ENCODE measurements at places on chromosomes 5 and 9.

DNA sequence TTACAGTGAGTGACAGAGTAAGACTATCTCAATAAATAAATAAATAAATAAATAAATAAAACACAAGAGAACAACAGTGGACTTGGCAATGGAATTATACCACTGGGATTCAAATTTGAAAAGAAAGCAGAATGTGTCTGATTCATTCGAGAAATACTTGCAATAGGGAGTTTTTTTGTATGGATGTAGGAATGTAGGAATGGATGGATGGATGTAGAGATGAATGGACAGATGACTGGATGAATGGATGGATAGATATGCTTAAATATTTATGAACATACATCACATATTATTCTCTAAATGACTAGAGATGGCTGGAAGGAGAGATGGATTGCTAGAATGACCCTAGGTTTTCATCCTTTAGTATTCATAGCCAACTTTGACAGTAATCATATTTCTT lies 22.0 kb upstream of the CEMIP2 start:
- no peak for DNase-seq

- DNase-seq, result no peak
Observed at GRCh38 chr5:157219491-157220271, 39.0 kb downstream of the ITK start.

- DNase-seq, result no peak
Observed at GRCh38 chr9:7205806-7206205, 448.0 kb downstream of the KDM4C start.

GRCh38 chr9:69985971-69986370 lies 57.7 kb upstream of the MAMDC2 start:
- DNase-seq, result no peak

DNA sequence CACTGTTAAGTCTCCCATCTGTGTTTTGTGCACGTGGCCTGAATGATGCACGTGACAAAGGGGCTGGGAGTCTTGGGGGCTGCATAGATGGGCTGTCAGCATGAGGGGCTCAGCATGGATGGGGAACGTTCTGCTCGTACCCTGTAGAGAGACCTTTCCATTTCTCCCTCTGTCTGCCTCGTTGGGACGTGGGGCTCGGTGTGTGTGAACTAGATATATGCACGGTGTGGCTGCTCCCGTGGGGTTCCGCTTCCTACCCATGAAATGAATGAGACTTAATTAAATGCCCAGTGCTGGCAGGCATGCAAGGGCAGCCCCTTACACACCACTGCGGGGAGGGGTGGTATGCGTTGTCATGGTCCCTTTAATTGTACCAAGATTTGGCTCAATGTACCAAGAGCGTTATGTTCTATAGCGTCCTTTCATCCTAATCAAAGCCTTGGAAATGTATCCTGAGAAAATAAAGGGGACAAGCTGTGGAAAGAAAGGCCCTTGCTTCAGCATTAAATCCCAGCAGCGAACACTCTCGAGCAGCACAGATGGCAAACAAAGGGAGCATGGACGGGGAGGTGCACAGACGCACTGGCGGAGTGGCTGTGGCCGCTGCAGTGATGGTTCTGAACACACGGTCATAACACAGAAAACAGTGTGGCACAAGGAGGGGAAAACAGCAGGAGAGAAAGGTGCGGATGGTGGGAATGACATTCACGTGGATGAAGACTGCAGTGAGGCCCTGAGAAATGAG lies 66.8 kb downstream of the RASGEF1C start:
- DNase-seq, result no peak

GRCh38 chr5:151357792-151358191 lies 10.4 kb upstream of the SLC36A2 start:
- no peak for DNase-seq

DNA sequence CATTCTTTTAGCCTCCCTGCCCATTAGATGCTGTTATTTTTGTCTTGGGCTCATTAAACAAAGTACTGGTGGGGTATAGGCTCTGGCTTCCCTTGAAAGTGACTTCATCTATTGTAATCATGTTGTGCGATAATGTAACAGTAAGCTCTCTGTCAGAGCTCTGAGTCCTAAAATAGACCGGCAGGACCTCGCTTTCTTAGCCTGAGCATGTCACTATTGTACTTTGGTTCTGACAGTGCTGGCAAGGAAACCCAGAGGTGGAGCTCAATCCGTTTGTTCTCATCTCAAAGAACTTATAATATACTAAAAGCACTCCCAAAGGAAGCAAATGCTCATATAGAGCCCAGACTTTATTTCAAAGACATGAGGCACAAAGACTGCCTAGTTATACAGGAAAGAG lies 339.1 kb upstream of the CCNH start:
- DNase-seq, result no peak

GRCh38 chr5:142544946-142545649 lies 140.8 kb downstream of the FGF1 start:
- DNase-seq, result no peak

All from NCI-H1436 treated with DMSO at 0.1 percent for 48 hours (cell line).